ENCODE measurements at places on chromosomes 13 and 19.
A peak's percentile ranks its signal among the peaks of the same experiment; 100 is the strongest.

- DNase-seq, result no peak
Observed at GRCh38 chr19:45515081-45515624, 7.9 kb downstream of the VASP start.

DNA sequence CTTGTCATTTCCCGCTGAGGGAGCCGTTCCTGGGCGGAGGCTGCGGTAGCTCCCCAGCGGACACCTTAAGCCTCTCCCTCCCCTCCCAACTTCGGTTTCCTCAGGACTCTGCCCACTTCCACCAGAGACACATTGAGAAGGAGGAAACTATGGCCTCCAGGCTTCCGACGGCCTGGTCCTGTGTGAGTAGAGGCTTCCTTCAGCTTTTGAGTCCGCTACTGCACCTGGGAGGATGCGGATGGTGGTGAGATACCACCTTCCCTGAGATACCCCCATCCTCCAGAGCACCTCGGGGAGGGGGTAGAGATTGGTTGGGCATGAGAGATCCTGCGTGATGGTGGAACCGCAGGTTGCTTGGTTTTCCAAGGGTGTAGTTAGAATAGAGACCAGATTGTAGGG is 955 bp downstream of the ZNF274 start:
- no peak for DNase-seq

GRCh38 chr19:392375-392970 is 16.5 kb downstream of the C2CD4C start:
- DNase-seq, result no peak

DNA sequence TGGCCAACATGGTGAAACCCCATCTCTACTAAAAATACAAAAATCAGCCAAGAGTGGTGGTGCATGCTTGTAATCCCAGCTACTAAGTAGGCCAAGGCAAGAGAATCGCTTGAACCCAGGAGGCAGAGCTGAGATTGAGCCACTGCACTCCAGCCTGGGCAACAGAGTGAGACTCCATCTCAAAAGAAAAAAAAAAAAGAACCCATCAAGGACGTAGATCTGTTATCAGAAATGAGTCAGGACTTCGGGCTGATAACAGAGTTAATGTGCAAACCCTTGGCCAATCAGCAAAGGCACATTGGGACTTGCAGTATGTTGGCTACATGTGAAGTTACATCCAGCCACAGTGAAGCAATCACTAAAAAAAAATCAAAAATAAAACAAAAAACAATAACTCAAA is 4.8 kb upstream of the LGALS7B start:
- no peak for DNase-seq

DNA sequence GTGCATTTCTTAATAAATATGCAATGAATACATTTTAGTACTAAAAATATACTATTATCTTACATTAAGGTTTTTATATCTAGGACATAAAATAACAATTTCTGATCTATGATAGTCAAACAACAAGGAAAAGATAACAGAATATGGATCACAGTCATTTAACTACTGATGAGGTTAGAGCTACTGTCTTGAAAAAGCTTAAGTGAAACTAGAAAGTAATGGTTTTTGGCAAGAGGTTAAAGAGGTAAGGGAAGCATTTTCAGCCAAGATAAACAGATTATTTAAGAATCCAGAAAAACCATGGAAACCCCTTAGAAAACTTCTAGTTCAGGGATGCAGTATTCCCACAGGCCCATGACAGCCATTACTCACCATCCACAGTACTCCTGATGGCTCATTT is 787.4 kb downstream of the DACH1 start:
- no peak for DNase-seq

DNA sequence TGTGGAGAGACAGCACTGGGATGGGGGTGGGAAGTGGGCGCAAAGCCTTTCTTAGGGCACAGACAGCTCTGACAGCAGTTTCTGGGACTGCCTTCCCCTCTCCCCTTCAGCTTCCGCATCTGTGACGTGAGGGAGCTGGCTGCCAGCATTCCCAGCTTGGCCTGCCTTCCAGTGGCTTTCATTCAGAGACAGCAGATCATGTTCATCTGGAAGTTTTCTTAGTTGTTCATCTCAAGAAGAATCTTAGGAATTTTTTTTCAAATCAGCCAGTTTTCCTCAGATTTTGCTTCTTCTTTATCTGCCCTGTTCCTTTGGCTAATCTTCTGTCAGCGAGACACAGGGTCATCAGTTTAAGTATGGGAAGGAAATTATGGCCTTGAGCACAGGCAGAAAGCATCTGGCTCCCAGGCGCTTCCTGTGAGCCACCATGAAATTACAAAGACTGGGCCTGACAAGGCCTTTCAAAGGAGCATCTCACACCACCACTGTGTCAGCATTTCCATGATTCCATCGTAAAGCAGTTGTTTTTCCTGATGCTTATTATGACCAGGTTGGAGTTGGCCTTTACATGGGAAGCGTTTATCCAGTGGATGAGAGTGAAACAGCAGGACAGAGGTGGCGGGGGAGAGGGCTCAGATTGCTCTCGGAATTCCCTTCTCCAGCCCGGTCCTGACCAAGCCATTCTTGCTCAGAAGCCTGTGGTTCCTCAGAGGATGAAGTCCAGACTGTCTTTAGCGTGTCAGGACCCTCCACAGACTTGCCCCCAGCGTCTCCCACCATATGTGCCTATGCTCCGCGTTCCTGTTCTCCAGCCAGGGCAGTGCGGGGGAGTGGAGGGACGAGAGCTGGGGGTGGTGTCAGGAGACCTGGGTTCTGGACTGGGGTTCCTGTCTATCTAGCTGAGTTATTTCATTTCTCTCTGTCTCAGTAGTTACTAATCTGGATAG is 43.6 kb downstream of the ARHGAP35 start:
- DNase-seq, result no peak

DNA sequence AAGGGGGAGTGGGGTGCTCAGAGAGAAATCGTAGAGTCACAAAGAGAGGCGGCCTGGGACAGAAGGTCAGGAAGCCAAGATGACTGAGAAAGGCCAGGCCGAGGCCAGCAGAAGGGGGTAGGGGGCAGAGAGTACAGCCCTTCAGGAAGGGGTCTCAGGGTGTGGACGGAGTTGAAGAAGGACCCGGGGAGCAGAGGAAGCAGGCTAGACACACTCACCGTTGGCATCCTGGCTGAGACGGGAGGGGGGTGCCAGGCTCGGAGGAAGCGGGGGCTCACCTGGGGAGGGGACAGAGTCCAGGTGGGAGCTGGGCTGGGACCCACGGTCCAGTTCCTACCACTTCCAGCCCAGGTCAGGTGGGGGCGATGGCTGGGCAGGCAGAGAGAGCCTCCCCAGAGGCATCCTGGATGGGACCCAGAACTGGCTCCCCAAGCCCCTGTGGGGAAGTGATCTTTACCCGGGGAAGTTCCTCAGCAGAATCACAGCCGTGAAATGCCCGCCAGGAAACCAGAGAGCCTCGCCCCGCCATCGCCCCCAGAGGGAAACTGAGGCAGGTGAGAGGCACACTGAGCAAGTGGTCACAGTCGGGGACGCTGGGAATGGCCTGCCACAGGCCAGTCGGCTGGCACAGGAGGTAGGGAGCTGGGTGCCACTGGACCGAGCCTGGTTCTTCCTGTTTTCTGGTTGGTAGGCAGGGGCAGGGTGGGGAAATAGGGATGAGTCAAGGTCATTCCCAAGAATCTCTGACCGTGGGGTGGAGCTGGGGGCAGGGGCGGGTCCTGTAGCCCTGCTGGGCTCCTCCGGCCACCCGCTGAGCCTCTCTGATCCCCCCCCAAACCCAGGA is 1.4 kb downstream of the MATK start:
- no peak for DNase-seq

GRCh38 chr13:62433660-62434059 is 1018.0 kb upstream of the PCDH20 start:
- DNase-seq, result no peak

DNA sequence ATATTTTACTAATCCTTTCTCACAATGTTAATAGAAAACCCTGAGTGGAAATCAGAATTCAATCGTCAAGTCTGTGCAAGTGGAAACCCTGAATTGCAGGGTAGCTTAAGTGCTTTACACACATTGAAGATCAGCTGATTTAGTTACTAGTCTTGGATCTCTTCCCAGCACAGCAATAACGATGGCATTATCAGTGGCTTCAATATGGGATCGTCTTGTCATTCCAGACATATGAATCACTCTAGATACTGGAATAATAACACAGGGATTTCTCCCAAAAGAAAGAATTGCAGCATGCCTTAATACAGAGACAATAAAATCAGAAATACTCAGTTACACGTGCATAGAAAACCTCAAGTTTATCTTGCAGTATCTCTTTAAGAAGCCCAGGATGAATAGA is 12.6 kb upstream of the METTL21C start:
- DNase-seq, result no peak

DNA sequence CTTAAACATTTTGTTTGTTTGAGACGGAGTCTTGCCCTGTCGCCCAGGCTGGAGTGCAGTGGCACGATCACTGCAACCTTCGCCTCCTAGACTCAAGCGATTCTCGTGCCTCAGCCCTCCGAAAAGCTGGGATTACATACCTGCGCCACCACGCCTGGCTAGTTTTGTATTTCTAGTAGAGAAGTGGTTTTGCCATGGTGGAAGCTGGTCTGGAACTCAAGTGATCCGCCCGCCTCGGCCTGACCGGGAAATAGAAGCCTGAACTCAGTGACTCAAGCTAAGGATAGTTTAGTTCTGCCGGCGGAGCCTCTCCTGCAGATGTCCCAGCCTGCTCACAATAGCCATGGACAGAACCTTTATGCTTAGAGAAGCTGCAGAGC is 53.0 kb upstream of the ZNF254 start:
- DNase-seq, result no peak

DNA sequence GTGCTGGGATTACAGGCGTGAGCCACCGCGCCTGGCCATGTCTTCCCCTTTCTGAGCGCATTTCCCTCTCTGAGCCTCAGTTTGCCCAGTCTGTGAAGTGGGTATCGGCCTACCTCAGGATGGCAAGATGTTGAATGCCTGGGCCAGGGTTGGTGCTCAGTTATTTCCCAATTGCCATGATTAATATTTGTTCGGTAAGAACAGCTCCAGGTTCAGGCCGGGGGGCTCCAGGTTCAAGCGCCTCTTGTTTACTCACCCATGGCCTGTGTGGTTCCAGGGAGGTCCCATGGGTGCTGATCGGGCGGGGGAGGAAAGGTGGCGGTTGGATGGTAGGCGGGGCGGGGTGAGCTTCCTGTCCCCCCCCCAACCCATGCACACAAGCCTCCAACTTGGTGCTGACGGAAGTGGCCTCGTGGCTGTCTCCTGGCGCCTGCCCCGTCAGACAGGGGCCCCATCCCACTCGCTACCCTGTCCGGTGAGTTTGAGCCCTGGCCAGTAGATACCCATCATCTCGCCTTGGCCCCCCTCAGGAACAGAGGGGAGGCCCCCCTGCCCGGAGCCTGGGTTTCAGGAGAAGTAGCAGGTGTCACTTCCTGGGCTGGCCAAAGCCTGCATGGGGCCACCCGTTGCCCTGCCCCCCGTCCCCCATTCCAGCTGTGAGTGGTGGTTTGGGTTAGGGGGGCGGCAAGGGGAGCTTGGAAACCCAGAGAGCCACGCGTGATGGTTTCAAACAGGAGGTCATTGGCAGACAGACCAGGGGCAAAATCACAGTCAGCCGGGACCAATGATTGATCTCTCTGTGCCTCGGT is at the start of gene FCHO1:
TSS of gene FCHO1 (plus strand) at position 375 of the 809 bp plus-strand sequence. CDS start 3,688 bp downstream, outside the sequence.
- peak; percentile 85 for DNase-seq

DNA sequence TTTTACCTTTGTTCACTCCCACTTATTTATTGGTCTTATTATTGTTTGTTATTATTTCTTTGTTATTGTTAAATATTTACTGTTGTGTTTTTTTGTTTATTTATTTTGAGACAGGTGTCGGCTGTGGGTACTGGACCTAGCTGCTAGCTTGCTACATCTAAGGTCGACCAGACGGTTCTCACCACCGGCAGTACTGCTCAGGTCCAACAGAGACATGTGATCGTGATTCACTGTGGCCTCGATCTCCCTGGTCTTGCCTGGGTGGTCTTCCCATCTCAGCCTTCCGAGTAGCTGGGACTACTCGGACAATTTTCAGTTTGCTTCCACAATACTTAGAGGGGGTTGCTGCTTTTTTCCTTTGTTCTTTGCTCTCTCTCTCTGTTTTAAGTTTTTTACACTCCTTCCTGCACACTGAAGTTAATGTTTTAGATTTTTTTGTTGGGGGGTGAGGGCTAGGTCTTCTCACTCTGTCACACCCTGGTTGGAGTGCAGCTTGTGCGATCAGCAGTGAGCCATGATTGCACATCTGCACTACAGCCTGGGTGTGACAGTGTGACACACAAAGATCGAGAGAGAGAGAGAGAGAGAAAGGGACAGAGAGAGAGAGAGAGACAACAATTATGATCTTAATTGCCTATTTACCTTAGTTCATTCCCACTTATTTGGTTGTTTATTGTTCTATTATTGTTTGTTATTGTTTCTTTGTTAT is 1432.4 kb downstream of the UQCRFS1 start:
- no peak for DNase-seq

DNA sequence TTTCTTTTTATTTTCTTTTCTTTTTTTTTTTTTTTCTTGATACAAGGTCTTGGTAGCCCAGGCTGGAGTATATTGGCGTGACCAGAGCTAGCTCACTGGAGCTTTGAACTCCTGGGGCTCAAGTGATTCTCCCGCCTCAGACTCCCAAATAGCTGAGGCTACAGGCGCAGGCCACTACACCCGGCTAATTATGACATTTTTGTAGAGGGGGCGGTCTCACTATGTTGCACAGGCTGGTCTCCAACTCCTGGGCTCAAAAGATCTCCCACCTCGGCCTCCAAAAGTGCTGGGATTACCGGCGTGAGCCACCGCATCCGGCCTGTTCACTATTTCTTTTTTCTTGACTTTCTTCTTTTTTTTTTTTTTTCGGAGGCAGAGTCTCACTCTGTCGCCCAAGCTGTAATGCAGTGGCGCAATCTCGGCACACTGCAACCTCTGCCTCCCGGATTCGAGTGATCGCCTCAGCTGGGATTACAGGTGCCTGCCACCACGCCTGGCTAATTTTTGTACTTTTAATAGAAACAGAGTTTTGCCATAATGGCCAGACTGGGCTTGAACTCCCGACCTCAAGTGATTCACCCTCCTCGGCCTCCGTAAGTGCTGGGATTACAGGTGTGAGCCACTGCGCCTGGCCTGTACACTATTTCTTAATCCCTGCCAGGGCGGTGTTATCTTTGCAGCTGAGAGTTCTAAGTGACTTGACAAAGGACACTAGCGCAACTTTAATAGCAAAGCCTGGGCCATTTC is 37.1 kb upstream of the LSM14A start:
- no peak for DNase-seq

- no peak for DNase-seq
Observed at GRCh38 chr13:39900106-39900750, 244.8 kb downstream of the COG6 start.

- no peak for DNase-seq
Observed at GRCh38 chr13:91468301-91468700, 69.9 kb downstream of the GPC5 start.

GRCh38 chr19:28028881-28029444 is 1184.0 kb downstream of the UQCRFS1 start:
- DNase-seq, result no peak

DNA sequence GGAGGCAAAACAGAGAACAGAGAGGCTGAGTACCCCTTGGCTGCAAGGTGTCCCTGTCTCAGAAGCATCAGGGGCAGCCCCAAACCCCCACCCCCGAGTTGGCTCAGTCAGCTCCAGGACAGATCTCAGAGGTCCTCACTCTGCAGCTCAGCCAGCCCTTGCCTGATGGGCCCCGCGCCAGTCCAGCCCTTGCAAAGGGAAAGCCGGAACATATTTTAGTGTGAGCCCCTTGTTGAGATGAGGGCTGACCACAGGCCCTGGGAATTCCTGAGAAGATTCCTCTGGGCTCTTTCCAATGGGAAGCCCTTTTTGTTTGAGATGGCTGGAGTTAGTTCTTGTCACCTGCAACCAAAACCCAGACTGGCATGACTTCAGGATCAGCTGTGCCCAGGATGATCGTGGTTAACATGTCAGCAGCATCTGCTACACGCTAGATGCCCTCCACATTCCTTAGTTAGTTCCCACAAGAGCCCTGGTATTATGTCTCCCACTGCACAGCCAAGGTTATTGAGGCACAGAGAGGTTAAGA is 33.9 kb upstream of the CCNE1 start:
- DNase-seq, result no peak

GRCh38 chr19:10763411-10763810 is 45.5 kb downstream of the DNM2 start:
- DNase-seq, result no peak

Data from stimulated activated CD4-positive, alpha-beta T cell treated with anti-CD3 and anti-CD28 coated beads, Interleukin-2, amount 100 ng/mL, for 4 hours (primary cell).